ENCODE measurements at places on chromosomes 5 and 9.

DNA sequence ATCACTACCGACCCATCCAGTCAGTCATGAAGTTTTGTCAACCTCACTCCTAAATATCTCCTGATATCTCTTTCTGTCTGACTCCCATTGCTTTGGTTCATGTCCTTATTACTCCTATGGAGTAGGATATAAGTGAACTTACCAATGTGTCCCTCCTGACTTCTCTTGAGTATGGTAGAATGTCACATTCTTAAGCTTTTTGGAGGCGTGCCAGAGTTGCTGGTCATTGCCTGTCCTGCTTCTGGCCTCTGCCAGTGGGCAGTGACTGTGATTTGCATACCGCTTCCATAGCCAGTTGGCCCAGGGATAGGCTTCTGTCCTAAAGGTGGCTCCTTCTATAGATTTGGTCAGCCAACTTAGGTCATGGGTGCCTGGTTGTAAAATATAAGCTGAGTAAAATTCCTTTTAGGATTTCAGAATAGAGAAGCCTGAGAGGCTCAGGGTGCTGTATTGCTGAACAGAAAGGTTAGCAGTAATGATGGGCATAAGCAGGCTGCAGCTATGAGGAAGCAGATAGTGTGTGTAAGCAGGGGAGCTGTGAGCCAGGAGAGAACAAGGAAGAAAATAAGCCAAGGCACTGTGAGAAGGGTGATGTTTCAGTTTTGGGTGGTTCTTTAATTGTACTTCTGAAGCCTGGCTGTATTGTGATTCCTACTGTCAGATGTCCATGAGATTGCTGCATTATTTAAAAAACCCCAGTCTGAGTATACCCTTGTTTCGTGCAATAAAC is 16.1 kb upstream of the MARCHF3 start:
- no peak for DNase-seq

DNA sequence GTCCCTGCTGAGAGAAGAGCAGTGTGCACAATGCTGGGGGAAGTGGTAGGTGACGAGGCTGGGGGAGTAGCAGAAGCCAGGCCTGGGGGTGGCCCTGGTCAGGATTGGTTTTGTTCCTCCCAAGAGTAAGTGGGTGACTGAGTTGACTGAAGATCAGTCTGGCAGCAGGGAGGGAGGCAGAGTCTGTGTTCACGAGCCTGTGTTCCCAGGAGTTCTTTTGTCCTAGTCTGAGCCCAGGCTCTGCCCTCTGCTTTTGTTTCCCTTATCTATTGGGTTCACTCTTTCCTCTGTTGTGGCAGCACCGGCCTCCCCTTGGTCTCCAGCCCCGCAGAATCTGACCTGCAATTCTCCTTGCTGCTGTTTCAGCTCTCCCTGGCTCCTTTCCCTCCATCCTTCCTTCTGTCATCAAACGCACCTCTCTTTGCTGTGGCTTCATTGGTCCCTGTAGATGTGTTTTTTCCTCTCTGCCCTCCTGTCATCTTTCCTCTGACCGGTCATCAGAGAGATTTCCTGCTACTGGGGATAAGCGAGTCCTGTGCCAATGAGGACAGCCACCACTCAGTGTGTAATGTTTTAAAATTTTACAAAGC is 607.4 kb downstream of the KIF4B start:
- no peak for DNase-seq

- no peak for DNase-seq
These were observed 432.4 kb upstream of the SMC2 start for GRCh38 chr9:103661663-103662062.

DNA sequence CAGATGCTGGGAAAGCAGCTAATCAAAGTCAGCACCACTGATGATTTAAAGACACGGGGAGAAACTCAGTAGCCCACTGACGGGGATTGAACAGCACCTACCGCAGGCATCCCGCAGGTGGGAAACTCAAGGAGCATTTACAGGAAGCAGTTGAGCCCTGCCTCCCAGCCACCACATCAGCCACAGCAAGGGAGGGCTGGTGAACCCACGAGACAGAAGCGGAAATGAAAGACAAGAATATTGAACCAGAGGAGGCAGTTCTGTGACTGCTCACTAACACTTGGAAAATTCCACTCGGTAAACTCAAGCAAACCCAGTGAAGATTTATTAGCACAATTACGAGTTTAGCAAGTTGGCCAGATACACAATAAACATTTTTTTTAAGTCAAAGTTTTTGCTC is 10.6 kb upstream of the FAM163B start:
- DNase-seq, result peak; percentile 34

DNA sequence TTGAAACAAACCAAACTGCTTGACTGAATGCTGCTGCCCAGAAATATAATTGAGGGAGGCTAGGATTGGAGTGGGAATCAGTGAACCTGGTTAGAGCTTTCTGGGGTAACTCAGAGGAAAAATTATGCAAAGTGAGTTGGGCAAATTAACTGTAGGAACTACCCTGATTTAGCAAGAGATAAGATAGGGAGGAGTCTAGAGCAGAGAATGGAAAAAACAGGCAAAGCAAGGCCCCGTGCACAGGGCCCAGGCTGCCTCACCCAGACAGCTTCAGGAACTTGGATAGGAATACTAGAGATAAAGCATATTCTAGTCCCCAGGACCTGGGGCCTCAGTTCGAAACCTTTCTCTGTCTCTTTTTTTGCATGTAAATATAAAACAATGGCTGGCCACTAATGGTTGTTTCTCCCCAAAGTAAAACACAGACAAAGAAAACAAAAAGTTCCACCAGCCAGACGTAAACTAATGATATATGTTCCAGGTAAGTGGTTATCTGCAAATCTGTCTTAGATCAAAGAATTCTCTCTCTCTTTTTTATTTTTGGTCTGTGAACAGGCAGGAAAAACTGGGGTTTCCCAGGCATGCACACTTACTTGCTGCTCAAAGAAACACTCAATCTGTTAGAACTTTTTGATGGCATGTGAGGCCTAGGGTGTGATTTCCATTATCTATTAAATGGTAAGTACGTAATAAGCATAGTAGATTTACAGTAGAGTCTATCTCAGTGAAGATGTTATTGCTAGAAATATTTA is 168.1 kb upstream of the MAP3K1 start:
- DNase-seq, result no peak
